AG09309 (cell line): ENCODE measurements at places on chromosomes 6 and 20.

GRCh38 chr20:5090191-5090590, 29.6 kb downstream of the PCNA start:
- no peak for DNase-seq

DNA sequence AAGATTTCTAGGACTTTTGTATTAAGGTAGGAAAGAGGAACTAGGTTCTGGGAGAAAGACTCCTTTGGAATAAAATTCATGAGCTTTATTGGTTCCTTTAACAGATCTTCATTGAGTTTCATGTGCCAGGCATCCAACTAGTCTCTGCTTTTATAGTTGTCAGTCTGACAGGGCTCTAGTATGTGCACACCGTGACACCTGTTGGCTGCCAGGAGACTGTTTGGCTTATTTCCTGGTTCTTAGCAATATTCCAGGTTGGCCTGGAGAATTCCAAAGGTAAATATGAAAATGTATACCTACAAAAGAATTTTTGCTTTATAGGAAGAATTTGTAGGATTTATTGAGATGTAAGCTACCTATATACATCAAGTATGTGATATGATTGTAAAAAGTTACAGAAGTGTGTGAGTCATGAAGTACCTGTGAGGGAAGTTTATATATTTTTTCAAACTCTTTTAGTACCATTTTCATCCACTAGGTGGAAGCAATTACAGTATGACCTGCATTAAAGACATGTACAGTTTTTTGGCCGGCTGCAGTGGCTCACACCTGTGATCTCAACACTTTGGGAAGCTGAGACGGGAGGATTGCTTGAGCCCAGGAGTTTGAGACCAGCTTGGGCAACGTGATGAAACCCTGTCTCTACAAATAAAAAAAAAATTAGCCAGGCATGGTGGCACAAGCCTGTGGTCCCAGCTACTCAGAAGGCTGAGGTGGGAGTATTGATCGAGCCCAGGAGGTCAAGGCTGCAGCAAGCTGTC, 35.2 kb downstream of the NDUFAF5 start:
- DNase-seq, result peak; percentile 20

DNA sequence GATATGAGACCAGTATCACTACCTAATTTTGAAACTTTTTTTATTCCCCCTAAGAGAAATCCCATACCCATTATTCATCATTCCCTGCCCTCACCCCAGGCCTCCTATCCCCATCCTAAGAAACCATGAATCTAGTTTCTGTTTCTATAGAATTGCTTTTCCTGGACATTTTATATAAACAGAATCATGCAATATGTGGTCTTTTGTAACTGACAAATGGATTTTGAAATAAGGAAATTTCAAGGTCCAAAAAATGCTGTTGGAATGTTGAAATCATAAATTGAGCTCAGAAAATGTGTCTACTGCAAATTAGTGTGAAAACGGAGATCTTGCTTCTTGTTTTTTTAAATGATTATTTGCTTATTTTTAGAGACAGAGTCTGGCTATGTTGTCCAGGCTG, 25.1 kb downstream of the RNF217 start:
- DNase-seq, result no peak

GRCh38 chr6:157552820-157553485, 172.0 kb downstream of the ZDHHC14 start:
- no peak for DNase-seq

- DNase-seq, result no peak
These were observed 255.4 kb downstream of the TBX18 start for GRCh38 chr6:84508981-84509380.

DNA sequence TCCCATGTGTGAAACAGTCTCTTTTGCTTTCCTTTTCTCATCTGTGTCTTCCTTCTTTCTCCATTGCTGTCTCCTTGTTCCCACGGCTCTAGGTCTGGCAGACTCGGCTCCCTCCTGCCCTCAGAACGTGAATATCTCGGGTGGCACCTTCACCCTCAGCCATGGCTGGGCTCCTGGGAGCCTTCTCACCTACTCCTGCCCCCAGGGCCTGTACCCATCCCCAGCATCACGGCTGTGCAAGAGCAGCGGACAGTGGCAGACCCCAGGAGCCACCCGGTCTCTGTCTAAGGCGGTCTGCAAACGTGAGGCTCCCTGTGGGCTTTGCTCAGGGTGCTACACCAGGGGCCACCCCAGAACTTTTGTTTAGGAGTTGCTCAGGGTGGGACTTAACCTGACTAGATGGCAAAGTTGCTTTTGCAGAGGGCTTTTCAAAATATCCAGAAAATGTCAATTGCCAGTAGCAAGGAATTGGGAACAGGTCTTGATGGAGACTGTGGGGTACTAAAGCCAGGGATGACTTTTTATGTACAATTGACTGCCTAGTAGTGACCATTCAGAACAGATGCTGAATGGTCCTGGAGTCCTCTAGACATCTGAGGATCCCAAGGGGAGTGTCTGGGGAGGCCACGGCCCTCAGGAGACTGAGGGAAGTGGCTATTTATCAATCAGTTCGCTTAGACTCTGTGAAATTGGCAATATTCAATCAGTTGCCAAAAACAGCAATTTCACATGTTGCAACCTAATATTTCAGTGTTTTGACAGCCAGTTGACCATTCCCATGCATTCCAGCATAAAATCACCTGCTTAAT, 550 bp downstream of the C2 start:
- no peak for DNase-seq

- peak; percentile 99 for DNase-seq
These were observed 38.1 kb upstream of the NOX3 start for GRCh38 chr6:155493694-155494143.

DNA sequence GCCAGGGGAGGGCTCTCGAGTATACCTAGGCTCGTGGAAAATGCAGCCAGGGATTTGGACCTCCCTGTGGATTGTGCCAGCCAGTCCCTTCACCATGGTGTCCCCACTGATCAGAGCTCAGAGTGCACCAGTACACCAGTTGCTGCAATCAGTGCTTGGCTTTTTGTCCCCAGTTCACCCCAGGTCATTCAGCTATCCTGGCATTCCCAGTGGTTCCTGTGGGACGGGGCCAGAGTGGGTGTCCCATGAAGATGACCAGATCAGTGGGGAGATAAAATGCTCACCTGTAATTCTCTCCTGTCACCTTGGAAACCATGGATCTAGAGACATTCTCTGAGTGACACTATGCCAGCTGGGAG, 23.8 kb downstream of the MAS1 start:
- no peak for DNase-seq

DNA sequence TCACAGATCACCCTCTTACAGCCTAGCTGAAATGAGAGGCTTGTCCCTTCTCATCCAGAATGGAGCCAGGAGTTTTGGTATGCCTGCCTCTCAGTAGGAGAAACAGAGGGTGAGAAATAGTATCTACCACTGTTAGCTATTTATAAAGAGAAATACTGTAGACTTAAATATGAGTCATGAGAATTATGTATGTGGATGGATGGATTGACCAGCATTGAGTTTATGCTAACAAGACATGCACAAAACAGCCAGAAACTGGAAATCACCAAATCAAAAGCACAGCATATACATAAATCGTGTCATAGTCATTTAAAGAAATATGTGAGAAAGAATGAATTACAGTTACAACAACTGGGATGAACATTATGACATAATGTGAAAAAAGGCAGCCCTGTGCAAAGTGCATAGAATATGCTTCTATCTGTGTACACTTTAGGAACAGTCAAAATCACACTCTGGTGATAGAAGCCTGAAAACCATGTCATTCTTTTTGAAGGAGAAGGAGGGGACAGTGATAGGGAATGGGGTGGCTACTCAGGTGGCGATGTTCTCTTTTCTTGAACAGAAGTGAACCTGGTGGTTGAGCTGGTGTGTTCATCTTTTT, 79.8 kb upstream of the KIF25 start:
- no peak for DNase-seq

GRCh38 chr20:23358923-23359593, 2.9 kb upstream of the GZF1 start:
- DNase-seq, result no peak

- DNase-seq, result no peak
These were observed 73.3 kb downstream of the IGF2R start for GRCh38 chr6:160042014-160042773.

DNA sequence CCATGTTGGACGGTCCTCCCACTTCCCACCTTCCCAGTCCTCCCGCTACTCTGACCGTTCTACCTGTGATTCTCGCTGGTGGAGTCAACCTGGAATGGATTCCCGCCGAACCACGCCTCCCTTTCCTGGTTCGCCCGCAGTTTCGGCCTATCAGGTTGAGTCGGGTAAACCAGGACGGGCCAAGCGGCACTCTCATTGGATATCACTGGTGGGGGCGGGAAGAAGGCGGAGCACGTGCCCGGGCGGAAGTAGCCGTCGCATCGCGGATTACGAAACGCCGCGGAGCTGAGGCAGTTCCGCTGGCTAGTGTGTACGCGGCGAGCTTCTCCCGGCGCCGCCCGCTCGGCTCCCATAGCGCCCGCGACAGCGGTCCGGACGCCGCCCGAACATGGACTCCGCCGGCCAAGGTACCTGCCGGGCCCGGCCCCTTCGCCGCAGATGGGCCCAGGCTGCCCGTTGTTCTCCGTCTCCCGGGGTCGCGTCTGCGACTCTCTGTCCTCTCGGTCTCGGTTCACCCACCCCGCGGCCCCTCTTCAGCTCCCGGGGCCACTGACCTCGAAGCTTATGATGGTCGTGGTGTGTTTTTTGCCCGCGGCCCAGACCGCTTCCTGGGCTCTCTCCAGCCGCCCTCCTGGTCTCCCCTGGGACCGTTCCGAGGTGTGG, at the start of gene TPD52L2:
TPD52L2 (plus strand) TSS at position 293 of the 663 bp plus-strand sequence; CDS start at position 389, 96 bp downstream.
- peak; percentile 87 for DNase-seq

DNA sequence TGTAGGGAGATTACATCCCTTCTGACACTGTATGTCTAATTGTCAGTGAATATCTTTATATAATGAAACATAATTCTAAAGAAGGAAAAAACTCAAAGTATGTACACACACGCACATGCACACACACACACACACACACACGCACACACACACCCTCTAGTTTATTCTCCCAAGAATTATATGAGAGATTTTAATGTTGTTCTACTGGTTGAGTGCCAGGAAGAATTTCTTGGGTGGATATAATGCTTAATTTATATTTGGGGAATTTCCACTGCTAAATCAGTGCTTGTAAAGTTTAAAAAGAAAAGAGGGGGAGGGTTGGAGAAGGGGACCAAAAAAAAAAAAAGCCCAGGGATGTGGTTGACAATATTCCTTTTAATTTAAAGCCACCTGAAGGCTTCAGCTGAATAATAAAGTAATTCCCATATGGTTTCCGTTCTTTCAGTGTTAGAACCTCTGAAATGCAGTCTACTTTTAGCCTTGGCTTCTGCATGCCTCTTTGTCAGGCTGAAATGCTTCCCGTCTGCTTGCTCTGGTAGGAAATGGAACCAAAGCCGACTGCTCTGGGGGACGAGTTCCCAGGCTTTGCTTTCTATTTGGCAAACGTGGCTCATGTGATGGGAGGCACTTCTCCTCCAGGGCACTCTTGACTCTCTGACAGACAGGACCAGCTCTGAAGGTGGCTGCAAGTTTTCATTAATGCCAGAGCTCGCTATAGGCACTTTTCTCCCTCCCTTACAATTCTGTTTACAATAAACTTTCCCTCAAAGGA, 225.4 kb downstream of the PRL start:
- no peak for DNase-seq
